ENCODE measurements at places on chromosomes 4 and X.

GRCh38 chr4:86403575-86403974 lies 43.7 kb upstream of the MAPK10 start:
- DNase-seq: no peak

DNA sequence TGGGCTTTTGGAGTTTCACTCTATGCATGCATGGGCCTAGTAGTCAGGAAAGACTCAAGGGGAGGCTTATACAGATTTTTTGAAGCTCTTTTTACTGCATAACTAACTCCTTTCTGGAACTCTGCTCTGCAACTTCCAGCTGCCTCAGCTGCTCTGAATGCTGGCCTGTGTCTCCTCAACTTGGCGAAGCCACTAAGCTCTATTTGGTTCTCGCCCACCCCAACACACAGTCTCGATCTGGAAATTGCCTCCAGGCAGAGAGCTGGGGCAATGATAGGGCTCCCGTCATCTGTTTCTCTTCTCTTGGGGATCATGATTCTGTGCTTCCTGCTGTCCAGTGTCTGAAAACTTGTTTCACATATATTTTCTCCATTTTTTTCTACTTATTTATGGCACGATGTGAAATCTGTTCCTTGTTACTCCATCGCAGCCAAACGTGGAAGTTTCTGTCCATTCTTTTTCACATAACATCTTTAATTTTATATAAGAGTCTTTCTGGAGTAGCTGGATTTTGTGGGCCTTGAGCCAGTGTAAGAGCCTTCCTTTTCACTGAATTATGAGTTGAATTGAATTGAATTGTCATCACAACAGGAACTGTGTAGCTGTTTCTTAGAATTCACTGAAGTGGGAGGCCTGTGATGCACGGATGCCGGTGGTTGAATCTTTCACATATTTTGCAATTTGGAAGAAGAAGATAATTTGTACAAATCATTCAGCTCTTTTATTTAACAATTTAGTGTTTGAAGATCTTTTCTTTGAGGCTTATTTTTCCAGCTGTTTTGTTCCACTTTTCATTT lies 9.0 kb downstream of the ZNF275 start:
- DNase-seq: no peak

GRCh38 chr4:89949782-89950387 lies 55.2 kb downstream of the MMRN1 start:
- DNase-seq: no peak

DNA sequence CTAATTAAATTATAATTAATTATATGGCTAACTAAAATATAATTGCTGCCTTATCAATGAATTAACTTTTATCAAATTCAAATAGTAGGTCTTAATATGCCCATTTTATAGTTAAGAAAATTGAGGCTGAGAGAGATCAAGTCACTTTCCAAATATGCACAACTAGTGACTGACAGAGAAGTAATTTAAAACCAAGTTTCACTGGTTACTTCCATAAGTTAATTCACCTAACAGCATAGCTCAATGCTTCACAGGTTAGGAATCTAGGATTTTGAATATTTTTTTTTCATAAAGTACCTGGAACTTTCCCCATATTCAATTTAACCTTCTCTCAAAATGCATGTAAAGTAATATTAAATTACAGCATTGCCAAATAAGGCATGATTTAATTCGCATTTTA lies 134.4 kb upstream of the VEGFC start:
- DNase-seq: no peak

- DNase-seq: no peak
Measured at GRCh38 chr4:109611045-109611646, 51.1 kb downstream of the MCUB start.

DNA sequence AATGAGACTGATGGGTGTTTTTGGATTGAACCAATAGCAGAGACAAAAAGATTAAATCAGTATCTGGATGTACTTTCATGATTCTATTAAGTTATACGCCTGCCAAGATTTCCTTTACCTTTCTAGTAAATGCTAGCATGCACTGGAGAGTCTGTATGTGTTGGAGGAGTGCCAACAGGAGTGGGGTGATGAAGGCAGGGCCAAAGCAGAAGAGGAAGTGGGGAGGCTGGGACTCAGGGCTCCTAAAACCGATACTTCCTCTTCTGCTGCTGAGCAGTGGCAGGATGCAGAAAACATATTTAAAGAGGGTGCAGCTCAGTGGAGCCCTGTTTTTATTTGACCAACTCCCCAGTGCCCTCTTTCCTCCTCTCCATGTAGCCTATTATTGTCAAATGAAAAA lies 5.6 kb downstream of the CYSLTR1 start:
- DNase-seq: peak; percentile 78

- DNase-seq: no peak
Measured at GRCh38 chr4:106301393-106302061, 14.5 kb downstream of the TBCK start.

GRCh38 chr4:186931519-186931918 lies 207.9 kb upstream of the FAT1 start:
- no peak for DNase-seq

DNA sequence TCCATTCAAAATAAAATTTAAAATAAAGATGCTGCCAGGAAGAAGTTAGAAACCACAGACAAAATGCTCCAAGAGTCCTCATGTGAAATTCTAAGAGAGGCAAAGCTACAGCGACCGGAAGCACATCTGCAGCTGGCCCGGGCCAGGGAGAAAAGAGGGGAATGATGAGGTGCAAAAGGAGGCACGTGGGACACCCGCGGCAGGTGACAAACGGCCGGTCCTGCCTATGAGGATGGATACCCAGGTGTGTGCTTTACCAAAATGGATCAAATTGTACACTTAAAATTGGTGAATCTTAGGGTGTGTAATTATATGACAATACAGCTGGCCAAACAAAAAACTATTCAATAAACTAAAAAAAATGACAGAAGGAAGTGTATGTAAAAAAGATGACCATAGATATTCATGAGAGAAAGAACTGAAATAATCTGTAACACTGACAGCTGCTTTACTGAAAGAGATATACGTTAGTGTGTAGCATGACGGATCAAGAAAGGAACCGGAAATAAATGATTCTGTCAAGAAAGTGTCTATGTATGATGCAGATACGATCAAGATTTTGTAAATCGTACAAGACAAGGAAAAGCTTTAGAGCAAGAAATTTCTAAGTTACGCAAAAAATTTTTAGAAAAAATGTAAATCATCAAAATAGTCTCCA lies 29.5 kb downstream of the PPP2R3B start:
- DNase-seq: no peak

GRCh38 chr4:155426953-155427352 lies 50.2 kb upstream of the MAP9 start:
- no peak for DNase-seq

DNA sequence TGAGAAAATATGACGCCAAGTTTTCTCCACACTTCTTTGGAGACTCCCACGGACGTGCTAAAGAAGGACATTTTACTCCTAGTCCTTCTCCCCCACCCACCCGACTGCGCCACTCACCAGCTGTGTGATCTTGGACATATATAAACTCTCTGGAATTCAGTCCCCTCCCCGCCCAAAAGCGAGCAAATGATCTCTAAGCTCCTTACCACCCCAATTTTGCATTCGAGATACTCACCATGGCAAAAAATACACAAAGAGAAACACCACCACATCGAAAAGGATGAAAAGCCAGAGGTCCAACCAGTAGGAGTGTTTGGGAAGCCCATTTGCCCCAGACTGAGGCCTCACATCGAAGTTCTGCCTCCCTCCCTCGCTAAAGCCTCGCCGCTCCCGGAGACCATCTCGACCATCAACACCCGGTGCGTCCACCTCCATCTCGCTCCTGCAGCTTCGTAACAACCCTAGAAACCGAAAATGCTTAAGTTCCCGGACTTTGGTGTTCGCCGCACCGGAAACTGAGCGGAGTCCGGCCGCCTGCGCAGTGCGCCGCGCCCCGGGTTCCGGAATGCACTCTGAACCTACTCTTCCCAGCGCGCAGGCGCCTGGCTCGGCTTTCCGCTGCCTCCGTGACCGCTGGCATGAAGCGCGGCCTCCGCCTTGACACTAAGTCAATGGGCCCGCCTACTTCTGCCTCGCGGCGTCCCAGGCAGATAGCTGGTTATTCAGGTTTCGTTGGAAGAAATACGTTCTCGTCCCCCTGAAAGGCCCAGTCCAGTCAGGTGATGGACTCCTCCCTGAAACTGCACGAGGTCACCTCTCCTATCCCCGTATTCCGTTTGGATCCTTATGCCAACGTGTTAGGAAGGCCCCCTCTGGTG lies 21.6 kb downstream of the FABP2 start:
- peak; percentile 92 for DNase-seq

- no peak for DNase-seq
Measured at GRCh38 chr4:173511787-173512361, 18.2 kb downstream of the HAND2 start.

GRCh38 chr4:176921256-176921655 lies 128.5 kb upstream of the VEGFC start:
- no peak for DNase-seq

GRCh38 chr4:73257651-73258435 lies 755 bp downstream of the ANKRD17 start:
- no peak for DNase-seq

GRCh38 chr4:173168396-173169177 lies at the start of gene GALNT7:
Gene GALNT7 (plus strand): TSS chr4:173168811. CDS start chr4:173168836, 25 bp downstream.
- peak; percentile 58 for DNase-seq

GRCh38 chr4:87423317-87424098 lies 1.1 kb downstream of the NUDT9 start:
- no peak for DNase-seq

DNA sequence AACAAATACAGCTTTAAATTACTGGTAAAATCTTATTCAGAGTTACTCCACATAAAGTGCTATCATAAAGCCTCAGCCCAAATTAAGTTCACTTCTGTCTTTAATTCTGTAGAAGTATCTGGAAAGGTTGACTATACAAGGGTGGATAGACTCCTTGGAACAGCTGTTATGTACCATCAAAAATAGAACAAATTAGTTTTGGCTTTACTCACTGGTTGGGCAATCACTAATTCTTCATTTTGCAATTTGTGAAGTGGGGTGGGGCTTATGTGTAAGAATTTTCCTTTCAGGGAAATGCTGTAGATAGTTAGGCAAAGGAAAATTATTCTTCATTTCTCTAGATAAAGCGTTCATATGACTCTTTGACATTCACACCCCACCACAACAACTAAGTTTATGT lies 7.8 kb downstream of the DIAPH2 start:
- DNase-seq: no peak

DNA sequence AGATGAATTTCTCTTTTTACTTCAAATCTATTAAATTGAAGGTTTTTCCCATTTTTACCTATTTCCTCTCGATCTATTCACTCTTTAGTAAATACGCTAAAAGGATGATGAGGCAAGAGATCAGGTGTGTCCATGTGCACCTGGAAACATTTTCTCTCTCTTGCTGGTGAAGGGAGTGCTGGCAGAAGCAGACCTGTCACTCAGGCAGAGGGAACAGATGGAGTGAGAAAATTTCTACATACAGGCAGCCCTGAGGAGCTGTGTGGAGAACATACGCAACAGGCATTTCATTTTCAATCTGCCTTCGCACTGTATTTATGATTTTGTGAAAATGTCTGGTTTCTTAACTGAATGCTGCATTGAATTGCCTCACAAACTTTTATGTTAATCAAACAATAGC lies 249.5 kb downstream of the GPM6A start:
- no peak for DNase-seq
